T1000 (cell line): ENCODE measurements at places on chromosomes 7 and 10.
A peak's percentile ranks its signal among the peaks of the same experiment; 100 is the strongest.

GRCh38 chr7:71165708-71166107, 33.8 kb downstream of the GALNT17 start:
- DNase-seq, result no peak

DNA sequence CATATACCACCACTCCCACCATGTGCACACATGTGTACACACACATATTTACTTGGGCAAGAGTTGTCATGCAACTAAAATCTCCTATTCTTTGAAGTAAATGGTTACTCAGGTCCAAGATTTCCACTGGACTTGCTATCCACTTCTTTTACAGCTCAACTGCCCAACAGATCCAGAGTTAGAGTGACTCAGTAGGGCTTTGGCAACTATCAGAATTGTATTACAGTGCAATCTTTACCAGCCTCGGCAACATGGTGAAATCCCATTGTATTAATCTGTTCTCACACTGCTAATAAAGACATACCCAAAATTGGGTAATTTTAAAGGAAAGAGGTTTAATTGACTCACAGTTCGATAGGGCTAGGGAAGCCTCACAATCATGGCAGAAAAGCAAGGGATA, 51.9 kb upstream of the ABLIM1 start:
- DNase-seq, result no peak

- DNase-seq, result no peak
Measured at GRCh38 chr7:102467581-102468477, 3.0 kb downstream of the LRWD1 start.

DNA sequence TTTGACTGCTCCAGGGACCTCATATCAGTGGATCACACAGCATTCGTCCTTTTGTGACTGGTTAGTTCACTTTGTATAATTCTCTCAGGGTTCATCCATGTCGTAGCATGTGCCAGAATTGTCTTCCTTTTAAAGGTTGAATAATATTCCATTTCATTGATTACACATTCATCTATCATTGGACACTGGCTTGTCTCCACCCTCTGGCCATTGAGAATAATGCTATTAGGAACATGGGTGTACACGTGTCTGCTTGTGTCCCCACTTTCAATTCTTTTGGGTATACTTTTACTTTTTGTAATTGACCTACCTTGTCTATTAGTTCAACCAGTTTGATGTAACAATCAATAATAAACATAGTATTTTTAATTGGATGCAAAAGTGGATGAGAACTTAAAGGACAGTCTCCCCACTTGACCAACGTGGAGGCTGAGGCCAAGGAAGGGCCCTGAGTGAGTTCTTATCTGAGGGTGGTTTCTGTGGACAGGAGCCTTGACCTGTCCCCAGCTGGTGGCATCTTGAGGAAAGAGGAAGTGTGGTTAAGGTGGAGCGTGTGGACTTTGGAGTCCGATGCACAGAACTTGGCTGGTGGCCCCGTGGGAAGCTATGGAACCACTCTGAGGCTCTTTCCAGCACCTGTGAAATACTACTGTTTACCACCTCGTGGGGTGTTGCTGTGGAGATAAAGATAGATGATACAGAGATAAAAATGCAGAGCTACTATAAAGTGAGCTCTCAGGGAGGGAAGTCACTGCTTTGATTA, 16.6 kb downstream of the WDFY4 start:
- DNase-seq, result no peak

- DNase-seq, result no peak
Measured at GRCh38 chr7:133668296-133669060, 415.6 kb downstream of the EXOC4 start.

- DNase-seq, result no peak
Measured at GRCh38 chr7:152504367-152504766, 68.6 kb upstream of the KMT2C start.

GRCh38 chr10:92972066-92972870, 88.3 kb upstream of the CYP26C1 start:
- DNase-seq, result peak; percentile 40

DNA sequence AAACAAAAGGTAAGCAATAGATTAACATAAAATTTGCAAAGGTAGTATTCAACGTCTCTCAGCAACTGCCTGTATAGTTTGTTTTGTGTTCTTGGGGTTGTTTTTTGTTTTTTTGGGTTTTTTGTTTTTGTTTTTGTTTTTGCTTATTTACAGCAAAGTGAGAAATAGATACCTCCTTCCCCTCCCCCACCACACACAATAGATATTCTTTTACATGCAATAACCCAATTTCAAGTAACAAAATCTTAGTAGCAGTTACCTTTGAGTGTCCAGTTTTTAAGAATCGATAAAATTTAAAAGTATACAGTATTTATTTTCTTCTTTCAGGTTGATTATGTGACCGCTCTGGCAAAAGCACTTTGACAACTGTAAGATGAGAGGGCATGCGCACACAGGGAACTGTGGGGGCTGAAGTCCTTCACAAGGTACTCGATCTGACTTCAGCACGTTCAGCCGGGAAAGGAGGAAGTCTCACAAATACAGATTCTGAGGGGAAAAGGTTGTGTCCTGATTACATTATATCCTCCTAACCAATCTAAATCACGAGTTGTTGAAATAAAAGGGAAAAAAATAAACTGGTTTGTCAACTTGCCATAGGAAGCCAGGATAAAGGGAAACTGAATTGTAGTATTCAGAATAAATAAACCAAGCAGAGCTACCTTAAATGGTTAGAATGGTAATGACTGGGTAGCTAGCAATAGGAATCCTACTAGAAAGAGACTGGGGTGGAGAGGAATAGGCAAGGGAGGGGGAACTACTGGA, 47.8 kb downstream of the CPEB3 start:
- DNase-seq, result no peak

GRCh38 chr10:129814681-129815646, 149.1 kb downstream of the EBF3 start:
- no peak for DNase-seq

DNA sequence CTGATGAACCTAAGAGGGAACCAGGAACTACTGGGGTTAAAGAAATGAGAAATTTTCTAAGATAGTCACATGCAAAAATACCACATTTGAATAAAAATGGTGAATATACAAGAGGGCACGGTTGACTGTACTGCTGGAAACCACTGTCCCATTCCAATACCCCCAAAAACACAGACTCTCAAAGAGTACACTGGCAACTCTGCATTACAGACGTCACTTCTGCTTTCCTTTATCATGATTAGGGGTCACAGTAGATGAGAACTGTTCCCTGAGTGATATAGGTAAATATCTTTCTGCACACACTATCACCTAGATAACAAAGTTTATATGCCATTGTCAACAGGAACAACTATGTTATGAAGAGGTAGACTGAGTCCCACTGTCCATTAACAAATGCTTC, 69.5 kb downstream of the RAPGEF5 start:
- no peak for DNase-seq

DNA sequence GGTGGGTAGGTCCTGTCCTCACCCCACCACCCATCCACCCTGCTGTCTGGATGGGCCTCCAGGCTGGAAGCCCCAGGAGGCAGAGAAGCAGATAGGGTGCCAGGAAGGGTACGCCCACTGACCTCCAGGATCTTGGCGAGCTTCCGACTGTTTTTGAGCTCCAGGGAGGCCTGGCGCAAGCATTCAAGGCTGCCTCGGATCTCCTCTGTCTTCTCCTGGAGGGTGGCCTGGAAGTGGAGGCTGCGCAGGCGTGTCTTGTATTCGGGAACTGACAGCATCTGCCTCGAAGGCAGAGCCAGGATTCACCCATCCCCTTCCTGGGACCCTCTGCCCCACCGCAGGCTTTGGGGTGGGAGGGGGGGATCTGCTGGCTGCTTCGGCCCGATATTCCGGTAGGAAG, 48.4 kb downstream of the GRID2IP start:
- no peak for DNase-seq

DNA sequence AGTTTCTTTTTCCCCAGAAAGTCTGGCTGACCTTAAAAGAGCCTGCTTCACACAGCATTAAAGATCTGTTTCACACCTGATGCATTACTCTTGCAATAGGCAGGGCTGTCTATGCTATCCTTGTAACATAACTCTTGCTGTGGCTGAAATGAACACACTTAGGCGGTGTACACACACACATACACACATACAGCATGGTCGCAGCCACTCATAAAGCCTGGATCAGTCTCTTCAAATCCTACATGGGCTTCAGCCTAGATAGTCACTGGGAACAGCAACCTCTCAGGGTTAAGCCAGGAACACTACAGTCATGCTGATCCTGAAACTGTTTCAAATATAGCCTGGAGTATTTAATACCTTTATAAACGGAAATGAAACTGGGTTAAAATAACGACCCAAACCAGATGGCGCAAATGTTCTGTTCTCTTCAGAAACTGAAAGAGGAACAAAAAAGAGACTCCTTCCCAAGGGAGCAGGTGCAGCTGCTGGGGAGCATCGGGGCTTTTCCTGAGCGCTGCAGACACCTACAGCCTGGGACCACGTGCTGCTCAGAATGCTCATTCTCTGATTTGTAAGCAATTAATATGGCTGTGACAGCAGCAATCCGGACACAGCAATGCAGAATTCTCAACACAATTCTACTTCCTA, 61.0 kb upstream of the SFMBT2 start:
- DNase-seq, result no peak

- no peak for DNase-seq
Measured at GRCh38 chr7:138204285-138204981, 128.2 kb downstream of the AKR1D1 start.

DNA sequence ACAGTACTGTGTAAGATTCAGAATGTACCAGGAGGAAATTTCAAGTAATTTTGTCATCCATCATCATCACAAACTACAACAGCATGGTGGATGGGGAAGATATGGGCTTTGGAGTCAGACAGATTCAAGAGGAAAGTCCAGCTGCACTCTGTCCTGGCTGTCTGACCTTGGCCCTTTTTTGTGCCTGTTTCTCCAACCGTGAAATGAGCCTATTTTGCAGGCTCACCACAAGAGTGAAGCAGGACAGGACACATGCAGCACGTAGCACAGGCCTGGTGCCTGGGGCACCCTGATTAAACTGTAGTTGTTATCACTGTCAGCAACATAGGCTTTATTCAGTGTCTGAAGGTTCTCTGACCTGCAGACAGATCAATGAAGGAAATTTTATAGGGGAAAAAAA, 37.6 kb downstream of the RHOBTB1 start:
- DNase-seq, result no peak

GRCh38 chr10:102316421-102316820, 71.1 kb downstream of the GBF1 start:
- DNase-seq, result no peak

- peak; percentile 84 for DNase-seq
Measured at GRCh38 chr7:191981-192649, at the start of gene FAM20C. FAM20C (plus strand) TSS chr7:192571; CDS start chr7:193200, 629 bp downstream.

DNA sequence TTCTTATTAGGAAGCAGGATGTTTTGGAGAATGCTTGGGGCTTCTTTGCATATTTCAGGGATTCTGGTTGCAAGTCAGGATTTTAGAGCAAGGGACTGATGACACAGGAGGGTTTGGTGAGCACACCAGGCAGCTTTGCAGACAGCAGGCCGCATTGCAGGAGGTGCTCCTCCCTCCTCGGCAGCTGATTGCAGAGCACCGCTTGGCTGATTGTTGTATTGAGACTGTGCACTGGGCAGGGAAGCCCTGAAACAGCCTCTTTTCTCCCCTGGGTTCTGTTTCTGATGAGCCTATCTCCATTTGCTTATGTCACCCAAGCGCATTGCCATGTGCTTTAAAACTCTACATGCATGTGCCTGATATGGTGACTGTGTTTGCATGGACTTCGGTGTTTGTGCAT, 769.6 kb downstream of the GRID1 start:
- DNase-seq, result no peak

GRCh38 chr10:119421891-119422681, 120.4 kb downstream of the RGS10 start:
- DNase-seq, result no peak

GRCh38 chr7:38396852-38397251, 123.4 kb upstream of the TARP start:
- DNase-seq, result no peak

- DNase-seq, result no peak
Measured at GRCh38 chr10:73810735-73811465, 498 bp downstream of the NDST2 start.

- DNase-seq, result no peak
Measured at GRCh38 chr7:150620061-150620460, 12.1 kb downstream of the GIMAP6 start.
